Fibroblast of upper back skin (primary cell): ENCODE measurements at places on chromosomes 12 and 14.
A peak's percentile ranks its signal among the peaks of the same experiment; 100 is the strongest.

DNA sequence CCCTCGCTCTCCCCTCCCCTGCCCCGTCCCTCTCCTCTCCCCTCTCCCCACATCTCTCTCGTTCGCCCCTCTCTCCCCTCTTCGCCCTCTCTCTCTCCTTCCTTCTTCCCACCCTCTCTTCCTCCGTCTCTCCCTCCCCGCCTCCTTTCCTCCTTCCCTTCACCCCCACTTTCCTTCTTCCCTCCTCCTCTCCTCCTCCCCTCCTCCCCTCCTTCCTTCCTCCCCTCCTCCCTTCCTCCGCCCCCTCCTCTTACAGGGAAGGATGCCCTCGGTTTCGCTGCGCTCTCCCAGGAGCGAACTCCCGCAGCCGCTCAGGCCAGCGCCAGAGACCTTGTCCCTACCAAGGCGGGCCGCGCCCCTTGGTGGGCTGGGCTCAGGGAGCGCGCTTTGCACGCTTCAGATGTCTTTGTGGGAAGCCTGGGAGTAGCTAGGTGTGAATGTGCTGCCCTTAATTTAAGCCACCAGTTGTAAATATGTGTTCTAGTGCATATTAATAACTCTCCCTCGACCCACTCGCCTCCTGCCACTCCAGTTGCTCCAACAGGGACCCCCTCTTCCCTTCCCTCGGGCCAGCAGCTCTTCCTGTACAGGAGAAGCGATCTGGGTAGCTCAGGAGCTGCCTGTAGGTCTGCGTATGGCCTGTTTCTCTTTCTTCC is 13.3 kb upstream of the MAP3K9 start:
- peak; percentile 14 for DNase-seq

DNA sequence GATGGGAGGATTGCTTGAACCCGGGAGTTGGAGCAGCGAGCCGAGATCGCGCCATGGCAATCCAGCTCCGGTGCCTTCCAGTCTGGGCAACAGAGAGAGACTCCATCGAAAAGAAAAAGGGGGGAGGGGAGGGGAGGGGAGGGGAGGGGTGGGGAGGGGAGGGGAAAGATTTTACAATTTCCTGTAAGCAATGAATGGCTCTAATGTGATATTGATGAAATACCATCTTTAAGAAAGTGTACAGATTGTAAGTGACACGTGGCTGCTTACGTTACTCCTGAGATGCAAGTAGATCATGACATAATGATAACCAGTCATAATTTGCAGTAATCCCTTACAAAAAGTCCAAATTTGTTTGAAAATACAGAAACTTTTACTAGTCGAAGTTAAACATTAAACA is 1.4 kb downstream of the SLC25A21 start:
- no peak for DNase-seq

DNA sequence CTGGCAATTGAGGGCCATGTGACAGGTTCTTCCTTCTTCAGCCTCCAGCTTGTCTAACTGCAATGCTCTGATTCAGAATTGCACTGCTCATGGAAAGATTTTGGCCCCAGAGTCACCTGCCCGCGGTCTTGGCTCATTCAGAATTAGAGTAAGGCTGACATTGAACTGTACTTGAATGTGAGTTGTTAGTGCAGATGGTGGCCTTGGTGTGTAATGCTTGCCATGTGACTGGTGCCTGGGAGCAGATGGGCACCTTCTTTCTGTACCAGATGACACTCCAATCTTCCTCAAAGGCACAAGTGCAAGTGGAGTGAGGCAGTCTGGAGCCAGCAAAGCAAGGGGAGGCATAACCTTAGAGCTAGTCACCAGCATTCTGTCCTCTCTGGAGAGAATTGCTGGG is 36.5 kb upstream of the ANO4 start:
- no peak for DNase-seq

DNA sequence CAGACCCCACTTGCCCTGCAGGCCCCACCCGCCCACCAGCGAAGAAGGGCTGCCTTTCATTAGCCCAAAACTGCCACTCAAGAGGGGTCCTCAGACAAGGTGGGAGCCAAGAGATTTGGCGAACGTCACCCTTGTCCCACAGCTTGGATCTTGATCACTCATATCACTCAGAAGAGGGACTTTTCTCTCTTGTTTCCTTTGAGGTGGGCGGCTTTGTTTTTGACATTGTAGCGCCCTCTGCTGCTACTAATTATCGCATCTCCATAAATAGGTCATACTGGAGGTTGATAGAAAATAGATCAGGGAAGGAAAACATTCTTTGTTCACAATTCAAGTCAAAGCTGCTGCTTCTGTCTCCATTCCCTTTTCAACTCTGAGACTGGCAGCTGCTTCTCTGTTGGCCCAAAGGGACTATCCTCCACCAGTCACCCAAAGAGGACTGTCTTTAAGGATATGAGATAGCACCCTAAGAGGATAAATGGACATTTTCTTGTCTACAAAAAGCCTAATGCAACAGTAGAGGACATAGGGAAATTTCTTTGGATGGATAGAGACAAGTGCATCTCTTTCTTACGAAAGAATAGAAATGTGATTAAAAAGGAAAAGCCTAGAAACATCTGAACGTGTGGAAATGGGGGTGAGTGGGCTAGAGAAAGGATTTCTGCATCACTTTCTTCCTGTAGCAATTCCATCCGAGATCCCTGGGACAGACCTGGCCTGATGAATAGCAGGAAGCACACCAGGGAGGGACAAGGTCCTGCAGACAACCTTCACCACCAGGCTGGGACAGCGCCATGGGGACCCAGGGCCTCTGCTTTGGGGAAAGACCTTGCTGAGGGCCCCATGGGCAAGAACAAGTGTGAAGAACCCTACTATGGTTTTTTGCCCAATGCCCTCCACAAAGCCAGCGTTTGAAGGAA is 115.8 kb downstream of the DAD1 start:
- DNase-seq: peak; percentile 54

GRCh38 chr14:74475678-74476077 is 17.4 kb downstream of the NPC2 start:
- DNase-seq: peak; percentile 77

DNA sequence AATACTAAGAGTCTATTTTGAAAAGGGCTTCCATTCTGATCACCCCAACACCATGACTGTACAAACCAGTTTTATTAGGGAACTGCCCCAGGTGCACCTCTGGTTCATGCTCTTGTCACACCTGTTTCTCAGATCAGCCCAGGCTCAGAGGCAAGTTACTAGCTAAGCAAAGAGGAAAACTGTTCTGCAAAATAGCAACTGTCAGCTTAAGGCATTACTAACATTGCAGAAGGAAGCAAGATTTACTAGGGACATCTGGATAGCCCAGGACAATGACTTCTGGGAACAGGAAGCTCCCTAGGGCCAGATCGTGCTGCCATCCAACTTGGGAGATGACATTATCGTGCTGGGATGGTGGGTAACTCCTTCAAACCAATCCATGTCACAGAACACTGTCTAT is 30.1 kb downstream of the ANAPC7 start:
- DNase-seq: no peak

DNA sequence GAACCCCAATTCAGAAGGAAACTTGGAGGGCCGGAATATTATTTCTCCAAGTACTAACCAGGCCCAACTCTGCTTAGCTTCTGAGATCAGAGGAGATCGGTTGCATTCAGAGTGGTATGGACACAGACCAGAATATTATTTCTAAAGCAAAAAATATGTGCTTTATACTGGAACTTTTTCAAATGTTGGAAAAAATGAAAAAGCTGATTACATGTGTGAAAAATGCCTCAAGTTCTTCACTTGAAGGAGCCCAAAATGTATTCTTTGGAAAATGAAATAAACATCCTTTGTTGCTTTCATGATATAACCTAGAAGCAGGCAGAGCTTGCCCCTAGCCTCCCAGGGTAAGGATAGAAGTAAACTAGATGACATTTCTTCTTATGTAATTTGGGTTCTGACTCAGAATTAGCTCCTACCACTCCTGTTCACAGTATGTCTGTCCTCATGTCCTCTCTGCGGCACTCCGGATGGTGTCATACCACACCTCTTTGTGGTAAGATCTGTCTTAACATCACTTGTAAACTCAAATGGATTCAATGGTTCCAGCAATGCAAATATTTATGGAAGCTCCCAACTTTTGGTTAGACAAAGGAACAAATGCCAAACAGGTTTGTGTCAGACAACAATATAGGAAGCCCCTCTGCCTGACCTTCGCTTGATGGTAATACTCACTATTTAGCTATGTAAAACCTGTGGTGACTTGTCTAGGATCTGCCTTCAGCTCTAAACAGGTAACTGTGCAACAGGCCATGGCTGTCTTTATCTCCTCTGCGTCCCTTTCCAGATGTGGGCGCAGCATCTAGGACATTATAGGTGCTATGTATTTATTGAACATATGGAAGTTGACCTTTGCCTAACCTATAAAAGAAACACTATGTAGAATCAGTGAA is 178.5 kb downstream of the SSPN start:
- no peak for DNase-seq

- no peak for DNase-seq
Observed at GRCh38 chr12:131049002-131049401, 95.3 kb downstream of the ADGRD1 start.

GRCh38 chr12:124772289-124773170 is 91.1 kb downstream of the SCARB1 start:
- DNase-seq: no peak

DNA sequence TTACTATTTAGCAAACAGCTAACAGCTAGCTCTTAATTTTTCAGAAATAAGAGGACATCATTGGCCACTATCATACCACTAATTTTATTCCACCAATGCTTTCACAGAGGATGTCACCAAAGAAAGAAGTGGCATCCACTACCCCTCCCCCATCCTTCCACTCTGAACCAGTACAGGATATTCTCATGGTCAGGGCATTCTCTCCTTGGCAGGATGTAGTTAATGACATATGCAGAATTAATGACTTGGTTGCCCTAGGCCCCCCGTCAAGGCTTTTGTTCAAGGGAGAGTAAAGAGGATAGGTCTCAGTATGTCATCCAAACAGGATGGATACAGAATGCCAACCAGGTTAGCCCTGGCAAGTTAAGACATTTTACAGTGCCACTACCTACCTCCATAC is 18.9 kb upstream of the NUP107 start:
- DNase-seq: no peak

DNA sequence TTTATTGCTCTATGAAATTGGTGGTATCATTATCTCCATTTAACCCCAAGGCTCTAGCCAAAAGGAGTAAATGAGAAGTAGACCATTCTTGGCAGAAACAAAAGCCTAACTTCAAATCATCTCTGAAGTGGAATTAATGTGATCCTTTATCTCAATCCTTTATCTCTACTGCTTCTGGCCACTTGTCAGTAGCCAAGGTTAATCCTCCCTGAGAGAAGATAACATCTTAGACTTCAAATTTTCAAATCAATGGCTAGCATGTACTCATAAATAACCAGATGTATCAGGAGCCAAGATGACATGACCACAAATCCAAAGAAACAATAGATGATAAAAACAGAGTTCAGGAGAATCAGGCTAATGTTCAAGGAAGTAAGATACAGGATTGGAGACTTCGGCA is 123.1 kb upstream of the RASSF8 start:
- no peak for DNase-seq

- DNase-seq: peak; percentile 64
Observed at GRCh38 chr12:57182918-57183575, 33.5 kb upstream of the NXPH4 start.

- DNase-seq: no peak
Observed at GRCh38 chr14:89588840-89589296, 171.8 kb upstream of the FOXN3 start.

GRCh38 chr14:36659010-36659821 is 2.4 kb upstream of the PAX9 start:
- no peak for DNase-seq

- no peak for DNase-seq
Observed at GRCh38 chr12:92495108-92495507, 207.7 kb upstream of the PLEKHG7 start.

- peak; percentile 2 for DNase-seq
Observed at GRCh38 chr12:39006286-39006685, 100.9 kb upstream of the CPNE8 start.

GRCh38 chr12:247271-247670 is 15.4 kb downstream of the SLC6A13 start:
- DNase-seq: no peak

DNA sequence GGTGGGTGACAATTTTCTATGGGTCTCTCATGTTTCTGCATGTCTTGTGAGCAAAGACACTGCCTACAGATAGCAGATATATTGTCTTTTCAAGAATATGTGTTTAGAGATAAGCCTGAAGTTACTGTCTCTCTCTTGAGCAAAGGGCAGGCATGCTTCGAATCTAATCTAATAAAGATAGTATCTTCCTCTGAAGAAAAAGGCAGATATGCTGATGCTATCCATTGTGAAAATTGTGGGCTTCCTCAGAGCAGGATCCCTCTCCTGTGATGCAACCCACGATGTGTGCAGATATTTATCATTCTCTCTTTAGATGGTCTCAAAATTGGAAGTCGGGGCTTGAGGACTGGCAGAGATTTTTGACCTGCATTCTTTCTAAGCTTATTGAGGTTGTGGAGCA is 187.0 kb downstream of the DACT1 start:
- no peak for DNase-seq

GRCh38 chr14:98886982-98887381 is 385.0 kb downstream of the BCL11B start:
- DNase-seq: no peak

- peak; percentile 93 for DNase-seq
Observed at GRCh38 chr14:75702616-75703261, 41.7 kb downstream of the TTLL5 start.

DNA sequence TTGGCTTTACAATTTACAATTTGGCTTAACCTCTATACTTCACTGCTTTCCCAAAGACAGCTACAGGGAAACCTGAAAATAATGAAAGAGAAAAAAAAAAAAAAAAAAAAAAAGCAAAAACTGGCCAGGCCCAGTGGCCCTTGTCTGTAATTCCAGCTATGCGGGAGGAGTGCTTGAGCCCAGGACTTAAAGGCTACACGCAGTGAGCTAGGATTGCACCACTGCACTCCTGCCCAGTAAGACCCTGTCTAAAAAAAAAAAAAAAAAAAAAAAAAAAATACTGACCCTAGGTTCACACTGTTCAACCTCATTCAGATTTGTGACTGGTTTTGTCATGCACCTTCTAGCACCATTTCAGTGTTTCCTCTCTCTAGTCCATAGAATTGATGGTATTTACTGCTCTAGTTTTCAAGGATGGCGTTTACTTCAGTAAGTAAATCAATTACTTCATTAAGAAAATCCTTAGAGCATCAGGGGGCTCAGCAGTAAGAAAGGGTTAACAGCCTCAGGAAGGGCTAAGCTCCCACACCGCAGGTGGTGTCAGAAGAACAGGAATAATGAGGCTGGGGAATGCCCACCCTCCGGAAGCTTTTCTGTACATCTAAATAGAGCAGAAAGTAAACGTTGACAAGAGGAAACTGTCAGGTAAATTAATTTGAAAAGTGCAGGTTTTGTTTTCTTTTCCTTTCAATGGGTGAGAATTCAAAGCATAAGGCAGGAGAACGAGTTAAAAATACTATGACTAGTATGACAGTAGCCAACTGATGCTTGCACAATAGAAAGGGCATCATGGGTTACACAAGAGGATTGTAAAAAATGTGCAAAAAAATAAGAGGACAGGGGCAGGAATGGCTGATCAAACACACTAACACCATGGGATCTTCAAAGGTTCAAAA is 115.0 kb upstream of the MDM1 start:
- DNase-seq: no peak

- DNase-seq: peak; percentile 26
Observed at GRCh38 chr12:15527201-15528080, 205.1 kb downstream of the PTPRO start.

GRCh38 chr12:977156-977555 is 13.9 kb upstream of the ERC1 start:
- no peak for DNase-seq

- no peak for DNase-seq
Observed at GRCh38 chr14:77037938-77038568, 9.5 kb upstream of the IRF2BPL start.

- DNase-seq: no peak
Observed at GRCh38 chr14:57982804-57983634, 117.1 kb upstream of the SLC35F4 start.

- DNase-seq: no peak
Observed at GRCh38 chr14:53996041-53996440, 39.4 kb upstream of the BMP4 start.
